Astrocyte of the cerebellum (primary cell): ENCODE measurements at places on chromosomes 5 and 9.

GRCh38 chr5:59039296-59040023, 456.6 kb downstream of the RAB3C start:
- peak; percentile 32 for DNase-seq

GRCh38 chr5:17406423-17406838, 91.6 kb upstream of the TAF11L2 start:
- peak; percentile 31 for DNase-seq

DNA sequence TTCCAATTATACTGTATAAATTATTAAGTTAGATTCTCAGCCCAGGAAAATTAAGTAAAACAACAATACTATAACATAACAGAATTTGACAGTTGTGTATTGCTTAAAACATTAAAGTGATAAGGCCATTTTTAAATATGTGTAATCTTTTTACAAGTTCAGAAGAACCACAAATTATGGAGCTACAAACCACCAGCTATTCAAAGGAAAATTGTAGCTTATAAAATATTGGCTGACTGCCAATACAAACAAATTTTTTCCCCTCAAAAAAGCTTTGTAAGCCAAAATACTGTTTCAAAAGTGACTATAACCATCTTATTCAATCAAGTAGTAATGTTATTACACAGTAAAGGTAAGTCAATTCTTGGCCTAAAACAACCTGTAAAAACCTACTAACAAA, 21.9 kb downstream of the STRBP start:
- DNase-seq, result peak; percentile 32

DNA sequence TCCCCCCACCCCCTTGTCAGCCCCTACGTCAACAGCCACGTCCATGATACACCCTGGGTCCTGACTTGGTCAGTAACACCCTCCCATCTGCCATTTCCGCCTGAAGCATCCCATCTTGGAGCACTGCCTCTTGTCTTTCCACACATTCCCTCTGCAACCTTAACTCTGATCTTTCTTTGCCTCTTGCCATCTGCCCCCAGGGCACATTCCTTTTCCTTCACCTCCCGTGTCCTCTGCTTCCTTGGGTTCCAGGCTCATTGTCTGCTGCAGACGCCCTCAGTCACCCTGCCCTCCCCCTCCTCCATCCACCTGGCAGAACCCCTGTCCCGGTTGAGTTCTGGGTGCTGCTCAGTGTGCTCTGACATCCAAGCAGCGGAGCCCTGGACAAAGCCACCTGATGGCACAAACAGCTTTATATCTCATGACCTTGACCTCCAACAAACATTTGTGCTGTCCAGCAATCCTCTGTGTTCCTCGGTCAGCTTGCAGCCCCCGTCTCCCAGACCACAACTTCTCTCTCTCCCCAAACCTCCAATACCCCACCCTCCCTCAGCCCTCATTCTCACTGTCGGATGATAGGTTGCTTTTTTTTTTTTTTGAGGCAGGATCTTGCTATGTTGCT, 97.7 kb upstream of the IER5L start:
- no peak for DNase-seq

- DNase-seq, result no peak
Measured at GRCh38 chr9:72601615-72602014, 80.2 kb downstream of the TMC1 start.

GRCh38 chr5:10173716-10174115, 76.0 kb downstream of the ATPSCKMT start:
- no peak for DNase-seq

- no peak for DNase-seq
Measured at GRCh38 chr5:179211068-179211467, 134.2 kb downstream of the ADAMTS2 start.

GRCh38 chr5:126054577-126055347, 368.4 kb upstream of the GRAMD2B start:
- DNase-seq, result no peak

- DNase-seq, result peak; percentile 96
Measured at GRCh38 chr5:109865637-109866036, 175.9 kb downstream of the MAN2A1 start.

GRCh38 chr5:14705556-14705955, 41.0 kb downstream of the OTULIN start:
- DNase-seq, result no peak

DNA sequence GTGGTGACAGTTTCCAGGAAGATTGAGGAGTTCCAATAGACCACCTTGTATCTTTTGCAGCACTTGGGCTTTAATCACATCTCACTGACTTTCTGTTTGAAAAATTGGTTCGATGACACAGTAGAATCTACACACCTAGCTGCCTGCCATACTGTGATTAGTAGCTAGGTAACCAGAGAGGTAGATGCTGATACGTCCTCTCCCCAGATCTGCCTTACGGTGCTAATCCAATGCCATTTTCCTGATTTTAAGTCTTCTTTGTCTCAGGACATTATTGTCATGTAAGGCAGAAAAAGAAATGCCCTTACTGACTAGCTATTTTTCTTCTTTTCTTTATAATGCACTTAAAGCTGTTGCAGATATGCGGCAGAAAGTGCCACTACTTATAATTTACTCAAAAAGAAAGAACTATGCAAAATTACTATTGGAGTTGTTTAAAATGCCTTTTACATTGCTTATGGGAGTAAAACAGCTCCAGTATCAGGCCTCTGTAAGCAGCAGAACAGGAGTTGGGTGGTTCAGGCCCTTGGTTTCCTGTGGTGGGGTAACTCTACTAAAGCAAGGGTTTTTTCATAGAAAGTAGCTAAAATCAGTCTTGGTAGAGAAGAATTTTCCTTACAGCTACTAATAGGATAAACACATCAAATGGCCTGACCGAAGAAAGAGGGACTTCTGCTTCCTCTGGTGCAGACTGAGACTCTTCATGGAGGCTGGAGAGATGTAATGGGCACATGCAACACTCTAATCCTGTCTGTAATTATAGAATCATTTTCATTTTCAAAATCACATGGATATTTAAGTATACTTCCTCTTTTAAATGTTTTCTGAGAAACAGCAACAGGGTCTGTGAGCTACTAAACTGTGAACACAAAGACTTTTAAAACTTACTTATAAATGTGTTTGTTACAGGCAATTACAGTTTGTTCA, 177.2 kb downstream of the MAPKAP1 start:
- no peak for DNase-seq
